ENCODE measurements at places on chromosomes 7 and 10.
A peak's percentile ranks its signal among the peaks of the same experiment; 100 is the strongest.

DNA sequence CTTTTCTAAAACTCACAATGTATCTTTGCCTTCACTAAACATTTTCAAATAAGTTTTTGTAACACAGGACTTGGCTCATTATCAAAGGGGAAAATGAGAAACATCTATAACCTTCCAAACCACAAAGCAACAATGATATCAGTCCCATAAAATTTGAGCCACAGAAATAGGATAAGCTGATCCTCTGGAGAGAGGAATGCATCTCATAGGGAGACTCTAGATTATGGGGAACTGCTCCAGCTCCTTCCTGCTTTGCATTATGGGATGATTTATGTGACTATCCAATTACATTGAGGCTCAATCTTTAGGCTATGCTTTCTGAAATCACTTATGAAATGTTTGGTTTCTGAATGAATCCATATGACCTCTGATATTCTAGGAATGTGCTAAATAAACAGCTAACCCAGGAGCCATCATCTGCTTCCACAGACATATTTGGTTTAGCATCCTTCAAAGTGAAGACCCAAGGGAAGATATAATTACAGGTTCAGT lies 70.4 kb downstream of the CUBN start:
- no peak for DNase-seq

DNA sequence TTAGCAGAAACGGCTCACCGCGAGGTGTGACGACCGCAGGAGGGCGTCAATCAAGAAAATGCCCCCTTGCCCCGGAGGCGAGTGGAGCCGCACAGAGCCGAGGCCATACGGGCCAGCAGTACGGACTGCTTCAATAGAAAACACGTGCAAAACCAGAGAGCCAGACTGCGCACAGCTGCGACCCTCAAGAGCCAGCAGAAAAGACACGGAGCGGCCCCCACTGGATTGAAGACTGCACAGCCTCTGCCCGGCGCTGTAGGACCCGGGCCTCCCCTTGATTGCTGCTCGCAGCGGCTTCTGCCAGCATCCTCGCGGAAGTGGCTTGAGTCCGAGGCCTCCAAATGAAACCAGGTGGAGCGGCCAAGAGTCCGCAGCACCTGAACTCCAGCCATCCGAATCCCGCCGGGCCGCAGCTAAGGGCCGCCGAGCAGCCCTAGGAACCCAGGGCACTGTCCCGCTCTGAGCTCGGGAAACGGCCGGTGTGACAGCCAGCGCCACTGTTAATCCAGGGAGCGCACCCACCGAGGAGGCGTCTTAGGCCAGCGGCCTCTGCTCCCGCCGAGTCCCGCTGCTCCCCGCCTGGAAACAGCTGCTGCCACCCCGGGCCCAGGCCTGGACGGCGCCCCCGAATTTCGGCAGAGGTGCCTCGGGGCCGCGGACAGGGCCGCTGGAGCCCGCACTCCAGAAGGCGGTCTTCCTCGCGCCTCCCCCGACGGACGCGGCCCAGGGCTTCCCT lies 660 bp upstream of the HHEX start:
- no peak for DNase-seq

DNA sequence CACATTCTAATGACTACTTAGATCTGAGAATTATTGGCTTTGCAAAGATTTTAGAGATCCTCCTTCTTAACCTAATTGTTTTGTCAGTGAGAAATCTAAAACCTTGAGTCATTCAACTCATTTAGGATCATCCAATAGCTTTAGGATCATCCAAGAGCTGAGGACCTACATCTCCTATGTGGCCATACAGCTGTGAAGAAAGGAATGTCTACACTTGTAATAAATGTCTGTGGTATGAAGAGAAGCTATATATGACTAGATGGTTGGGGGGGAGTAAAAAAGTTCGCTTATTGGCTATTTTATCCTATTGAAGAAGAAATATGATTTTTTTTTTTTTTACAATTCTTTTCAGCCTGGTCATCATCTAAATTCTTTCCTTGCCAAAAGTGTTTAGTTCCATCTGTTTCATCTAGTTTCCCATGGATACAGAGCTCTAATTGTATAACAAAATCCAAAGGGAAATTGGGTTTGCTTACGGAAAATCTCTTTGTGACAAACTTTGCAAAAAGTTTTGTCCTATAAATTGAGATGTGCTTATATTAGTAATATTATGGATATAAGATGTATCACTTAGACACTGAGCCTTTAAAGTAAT lies 196.7 kb downstream of the PRKG1 start:
- DNase-seq = no peak

DNA sequence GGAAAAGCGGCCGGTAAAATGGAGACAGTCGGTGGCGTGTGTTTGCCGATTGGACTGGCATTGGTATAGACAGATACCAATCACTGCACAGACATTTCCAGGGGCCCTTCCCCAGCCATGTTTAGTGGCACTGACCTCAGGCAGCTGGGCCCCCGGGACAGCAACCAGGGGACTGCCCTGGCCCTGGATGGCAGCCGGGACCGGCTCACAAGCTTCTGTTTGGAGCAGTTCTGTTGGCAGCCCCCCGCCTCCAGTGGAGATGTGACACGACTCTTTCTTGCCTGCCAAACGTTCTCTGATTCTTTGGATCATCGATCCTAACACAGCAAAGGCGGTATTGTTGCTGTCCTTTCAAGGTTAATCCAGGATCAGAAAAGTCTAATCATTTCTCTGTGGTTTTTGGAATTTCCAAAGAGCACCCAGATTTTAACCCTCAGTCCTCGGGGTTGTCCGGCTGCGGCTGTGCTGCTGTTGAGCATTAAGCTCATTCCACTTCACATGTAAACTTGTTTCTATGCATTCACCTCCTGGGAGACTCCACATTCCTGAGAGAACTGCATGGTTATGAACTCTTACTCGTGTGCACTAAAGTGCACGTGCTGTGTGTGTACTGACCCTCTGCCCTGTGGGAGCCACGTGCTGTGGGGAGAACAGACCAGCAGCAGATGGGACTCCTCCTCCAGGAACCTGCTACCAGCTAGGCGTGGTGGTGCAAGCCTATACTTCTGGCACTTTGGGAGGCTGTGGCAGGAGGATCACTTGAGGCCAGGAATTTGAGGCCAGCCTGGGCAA lies 46.0 kb downstream of the FOXK1 start:
- peak; percentile 27 for DNase-seq

- DNase-seq = no peak
Observed at GRCh38 chr10:132189810-132190422, 3.2 kb downstream of the DPYSL4 start.

DNA sequence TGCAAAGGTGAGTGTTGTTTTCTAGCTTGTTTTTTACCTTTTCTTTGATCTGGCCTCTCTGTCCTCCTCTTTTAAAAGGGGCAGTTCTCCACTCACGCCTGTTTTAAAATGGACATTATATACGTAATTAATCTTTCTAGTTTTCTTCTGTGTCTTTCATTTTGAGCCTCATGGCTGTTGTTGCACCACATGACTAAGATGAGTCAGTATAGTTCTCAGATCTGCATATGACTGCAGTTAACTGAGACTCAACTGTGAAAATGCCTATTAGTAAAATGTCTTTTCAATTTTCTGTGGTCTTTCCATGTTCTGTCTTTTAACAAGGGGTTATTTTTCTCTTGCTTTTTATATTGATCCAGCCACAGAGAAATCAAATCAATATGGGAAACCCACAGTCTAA lies 296.1 kb downstream of the CDK14 start:
- DNase-seq = no peak
